ENCODE measurements at places on chromosomes 6 and 20.

- DNase-seq = no peak
Observed at GRCh38 chr6:119673741-119674140, 324.2 kb upstream of the MAN1A1 start.

- DNase-seq = no peak
Observed at GRCh38 chr20:63693733-63694583, 2.5 kb upstream of the TNFRSF6B start.

DNA sequence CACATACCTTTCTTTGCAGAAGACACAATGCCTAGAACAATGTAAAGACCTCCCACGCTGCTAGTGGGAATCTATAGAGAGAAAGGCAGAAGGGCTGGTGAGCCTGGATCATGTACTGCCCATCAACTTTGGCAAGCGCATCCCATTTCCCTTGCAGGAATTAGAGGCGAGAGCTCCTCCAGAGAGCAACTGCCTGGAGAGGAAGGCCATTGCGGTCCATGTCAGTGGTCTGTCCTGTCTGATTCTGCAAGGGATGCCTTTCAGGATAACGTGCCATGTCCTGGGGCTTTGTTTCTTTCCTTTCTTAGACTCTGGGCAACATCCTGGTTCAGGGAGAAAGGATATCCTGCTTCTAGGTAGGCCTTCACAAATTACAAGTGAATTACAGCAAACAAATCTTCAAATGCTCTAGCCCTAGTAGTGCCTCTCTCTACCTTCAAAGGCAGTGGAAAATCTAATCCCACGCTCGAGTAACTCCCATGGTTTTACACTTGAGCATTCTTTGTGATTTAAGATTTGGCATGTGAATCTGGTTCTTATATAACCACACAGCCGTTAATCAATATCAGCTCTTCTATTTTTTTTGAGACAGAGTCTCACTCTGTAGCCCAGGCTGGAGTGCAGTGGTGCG is 38.5 kb downstream of the GCNT2 start:
- DNase-seq = no peak

DNA sequence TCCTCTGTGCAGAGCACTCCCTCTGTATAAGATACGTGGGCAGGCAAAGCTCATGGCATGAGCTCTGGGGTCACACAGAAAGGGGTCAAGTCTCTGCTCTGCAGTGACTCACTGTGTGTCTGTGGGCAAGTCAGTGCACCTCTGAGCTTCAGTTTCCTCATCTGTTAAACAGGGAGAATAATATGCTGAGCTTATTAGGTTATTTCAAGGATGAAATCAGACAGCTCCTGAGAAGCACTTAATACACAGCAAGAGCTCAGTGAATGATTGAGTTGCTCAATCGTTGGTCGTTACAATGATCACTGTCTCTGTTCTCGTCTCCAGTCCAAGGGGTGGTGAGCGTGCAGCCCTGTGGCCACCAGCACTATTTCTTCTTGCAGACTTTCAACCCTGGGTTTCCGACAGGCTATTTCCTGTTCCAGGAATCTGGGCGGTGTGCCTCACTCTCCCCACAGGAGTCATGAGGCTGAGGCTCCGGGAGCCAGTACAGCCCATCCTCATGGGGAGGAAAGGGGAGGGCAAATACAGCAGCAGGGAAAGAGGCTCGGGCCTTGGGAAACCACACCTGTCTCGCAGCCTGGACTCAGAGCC is 28.9 kb downstream of the KIAA1755 start:
- DNase-seq = no peak

GRCh38 chr6:111588366-111588765 is 17.3 kb downstream of the TRAF3IP2 start:
- no peak for DNase-seq

DNA sequence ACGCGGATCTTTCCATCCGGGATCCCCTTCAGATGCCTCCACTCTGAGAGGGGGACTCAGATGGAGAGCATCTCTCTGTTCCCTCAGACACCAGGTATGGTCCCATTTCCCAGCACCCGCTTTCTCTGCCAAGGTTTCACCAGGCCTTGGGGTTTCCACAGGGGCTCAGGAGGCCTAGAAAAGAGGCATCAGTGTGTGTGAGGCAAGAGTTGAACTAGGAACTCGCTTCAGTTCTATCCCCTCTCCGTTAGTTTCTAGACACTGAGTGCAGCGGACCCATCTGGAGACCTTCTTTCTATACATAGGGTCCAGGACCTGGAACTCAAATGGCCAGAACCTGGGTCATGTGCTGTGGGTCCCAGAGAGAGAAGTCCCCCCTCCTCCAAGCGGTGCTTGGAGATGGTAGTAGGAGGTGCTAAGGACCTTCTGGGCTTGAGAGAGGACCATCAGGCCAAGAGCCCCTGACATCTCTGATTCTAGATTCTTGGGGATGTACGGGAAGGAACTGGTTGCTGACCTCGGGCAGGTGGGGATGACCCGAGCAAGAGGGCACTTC is 2.1 kb downstream of the SLC12A5 start:
- DNase-seq = no peak

DNA sequence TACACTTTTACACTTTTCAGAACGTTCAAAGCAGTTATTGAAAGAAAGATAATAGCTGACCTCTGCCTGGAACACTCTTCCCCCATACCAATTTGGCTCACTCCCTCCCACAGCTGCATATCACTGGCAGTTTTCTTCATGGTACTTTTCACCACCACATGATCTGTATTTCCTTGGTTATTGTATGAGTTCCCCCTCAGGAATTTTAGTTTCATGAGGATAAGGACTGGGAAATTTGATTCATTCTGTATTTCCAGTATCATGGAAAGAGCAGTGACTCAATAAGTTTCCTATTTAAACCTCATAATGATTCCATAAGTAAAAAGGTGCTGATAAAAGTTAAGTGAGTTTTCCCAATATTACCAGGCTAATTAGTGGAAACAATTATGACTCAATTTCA is 16.0 kb downstream of the HTR1B start:
- DNase-seq = no peak
